OCI-LY7 (cell line): ENCODE measurements at places on chromosomes 6 and 20. TPM values are rescaled to one million over a fixed set of nuclear protein-coding genes. Genes with fewer than 3 reads are reported as not detected.

GRCh38 chr20:33067806-33068205, 11.6 kb upstream of the BPIFB4 start:
- DNase-seq: no peak

DNA sequence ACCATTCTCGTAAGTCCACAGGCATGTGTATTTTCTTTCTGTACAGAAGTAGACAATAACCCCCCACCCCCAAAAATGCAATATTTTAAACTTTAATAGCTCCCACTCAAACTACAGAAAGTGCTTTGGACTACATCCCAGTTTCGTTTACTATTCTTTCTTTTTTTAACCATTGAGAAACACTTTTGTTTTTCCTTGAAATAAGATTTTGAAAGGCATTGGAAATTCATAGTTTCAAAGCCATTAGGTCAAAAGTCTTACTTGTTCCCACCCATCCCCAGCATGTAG, 140.0 kb downstream of the KIF16B start:
- no peak for DNase-seq

DNA sequence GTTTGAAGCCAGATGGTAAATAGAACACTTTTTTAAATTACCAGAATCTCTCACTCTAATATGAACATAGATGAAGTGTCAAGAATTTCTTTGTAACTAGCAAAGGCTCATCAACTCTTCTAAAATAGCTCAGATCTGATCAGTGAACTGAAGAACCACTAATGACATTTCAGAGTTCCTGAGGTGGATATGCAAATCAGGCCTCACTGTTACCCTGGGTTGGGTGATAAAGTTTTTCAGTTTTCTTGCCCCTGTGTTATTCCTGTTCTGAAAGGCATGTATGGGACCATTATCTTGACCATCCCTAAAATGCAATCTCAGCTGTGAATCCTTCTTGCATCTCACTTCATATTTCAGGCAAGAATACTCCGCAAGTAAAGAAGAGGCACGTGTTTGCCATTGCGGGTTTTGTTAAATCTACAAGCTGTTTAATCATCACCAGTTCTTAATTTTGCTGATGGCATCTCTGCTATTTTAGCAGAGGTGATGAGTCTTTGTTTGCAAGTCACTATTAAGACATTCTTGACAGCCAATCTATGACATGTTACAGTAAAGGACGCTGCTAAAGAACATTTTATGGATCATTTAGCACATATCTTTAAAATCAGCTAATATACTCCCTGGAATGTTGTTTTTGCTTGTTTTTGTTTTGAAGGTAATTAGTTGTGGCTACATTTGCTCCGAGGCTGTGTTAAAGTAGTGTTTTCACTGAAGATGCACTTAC, 47.9 kb downstream of the KHDC1L start:
- DNase-seq: peak; percentile 50

- DNase-seq: no peak
Observed at GRCh38 chr6:17313971-17314370, 32.8 kb downstream of the RBM24 start.

GRCh38 chr6:92667843-92668242, 751.5 kb downstream of the EPHA7 start:
- no peak for DNase-seq

GRCh38 chr20:47708140-47708807, 77.0 kb downstream of the SULF2 start:
- peak; percentile 12 for DNase-seq

DNA sequence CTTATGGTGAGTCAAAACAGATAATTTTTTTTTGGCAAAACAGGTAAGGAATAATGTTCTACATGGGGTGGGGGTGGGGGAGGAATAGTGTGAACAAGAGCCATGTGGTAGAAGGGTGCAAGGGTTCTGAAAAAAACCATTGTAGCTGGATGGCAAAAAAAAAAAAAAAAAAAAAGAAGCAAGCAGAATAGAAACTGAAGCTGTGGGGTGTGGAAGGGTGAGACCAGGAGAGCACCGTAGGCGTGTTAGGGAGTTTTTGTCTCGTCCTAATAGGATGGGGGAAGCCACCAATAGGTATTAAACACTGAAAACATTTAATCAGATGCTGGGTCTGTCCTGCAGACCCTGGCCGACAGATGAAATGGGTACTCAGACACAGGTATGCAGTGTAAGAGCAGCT, 110.1 kb downstream of the ADTRP start:
- no peak for DNase-seq

GRCh38 chr6:71287038-71287437, 1.6 kb upstream of the OGFRL1 start:
- DNase-seq: peak; percentile 57

- peak; percentile 18 for DNase-seq
Observed at GRCh38 chr6:134446218-134446848, 128.4 kb upstream of the SGK1 start.

- DNase-seq: no peak
Observed at GRCh38 chr6:166162599-166163342, 4.9 kb downstream of the TBXT start.

DNA sequence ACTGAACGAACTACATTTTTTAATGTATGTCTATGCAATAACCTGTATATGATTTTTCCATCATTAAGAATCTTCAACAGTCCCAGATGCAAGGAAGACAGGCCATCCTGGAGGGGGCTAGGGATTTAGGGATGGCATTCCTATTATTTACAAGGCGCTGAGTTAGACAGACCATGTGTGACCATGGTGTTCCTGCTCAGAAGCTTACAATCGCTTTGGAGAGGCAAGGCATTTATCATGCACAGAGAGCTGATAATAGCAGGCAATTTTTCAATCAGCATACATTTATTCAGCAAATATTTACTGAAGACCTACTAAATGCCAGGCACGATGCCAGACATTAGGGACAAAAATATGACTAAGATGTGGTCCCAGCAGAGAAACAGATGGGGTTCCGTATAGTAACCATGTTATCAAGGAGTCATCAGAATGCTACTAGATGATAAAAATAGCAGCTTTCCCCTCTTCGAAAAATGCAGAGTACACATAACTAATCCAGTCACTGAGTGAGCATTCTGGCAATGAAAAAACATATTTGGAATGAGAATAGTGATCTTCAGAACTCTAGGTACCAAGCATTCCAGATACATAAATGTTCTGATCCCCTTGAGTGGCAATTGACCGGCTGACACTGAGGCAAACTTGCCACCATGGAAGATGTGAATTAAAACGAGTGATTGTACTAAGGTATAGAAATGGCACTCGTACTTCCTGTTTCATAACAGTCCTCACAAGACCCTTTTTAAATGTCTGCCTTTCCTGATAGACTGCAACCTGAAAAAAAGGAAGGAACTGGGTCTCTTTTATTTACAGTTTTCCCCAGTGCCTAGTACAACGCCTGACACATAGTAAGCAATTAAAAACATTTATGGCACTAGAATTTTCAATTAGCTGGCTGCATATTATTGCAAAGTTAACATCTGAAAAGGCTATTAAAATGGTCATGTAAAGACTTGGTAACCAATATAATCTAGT, 135.7 kb downstream of the ATXN1 start:
- DNase-seq: no peak

DNA sequence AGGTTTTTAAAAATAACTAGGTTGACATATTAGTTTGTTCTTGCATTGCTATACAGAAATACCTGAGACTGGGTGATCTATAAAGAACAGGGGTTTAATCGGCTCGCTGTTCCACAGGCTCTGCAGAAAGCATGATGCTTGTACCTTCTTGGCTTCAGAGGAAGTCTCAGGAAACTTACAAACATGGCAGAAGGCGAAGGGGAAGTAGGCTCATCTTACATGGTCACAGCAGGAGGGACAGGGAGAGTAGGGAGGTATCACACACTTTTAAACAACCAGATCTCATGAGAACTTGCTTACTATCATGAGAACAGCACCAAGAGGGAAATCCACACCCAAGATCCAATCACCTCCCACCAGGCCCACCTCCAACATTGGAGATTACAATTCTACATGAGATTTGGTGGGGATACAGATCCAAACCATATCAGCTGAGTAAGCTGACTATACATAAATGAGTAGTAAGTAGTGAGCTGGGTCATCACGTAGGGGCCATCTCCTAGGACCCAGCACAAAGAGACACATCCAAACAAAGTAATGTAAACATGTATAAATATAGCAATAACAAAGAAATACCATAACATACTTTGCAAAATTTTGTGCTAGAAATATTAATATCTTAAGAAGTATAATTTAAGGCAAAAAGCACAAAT, 31.4 kb upstream of the SIRPG start:
- no peak for DNase-seq

GRCh38 chr20:14093652-14094051, 98.3 kb downstream of the MACROD2 start:
- DNase-seq: no peak

GRCh38 chr6:137304020-137304780, 85.0 kb upstream of the IFNGR1 start:
- no peak for DNase-seq

GRCh38 chr20:13838664-13839063, 53.8 kb downstream of the NDUFAF5 start:
- DNase-seq: no peak

Gene RSPH4A
- not detected in 2 replicates for total RNA-seq

Gene ZNF217
- total RNA-seq: 68.4 and 77.0 TPM in 2 replicates

Gene OPRL1
- total RNA-seq: 6.1 and 7.6 TPM in 2 replicates

Gene DST
- total RNA-seq: 19.4 and 19.6 TPM in 2 replicates

Gene MMP24
- total RNA-seq: not detected in 2 replicates

Gene SLC17A1
- total RNA-seq: not detected in 2 replicates

Gene CAP2
- total RNA-seq: not detected in 2 replicates

Gene SLC17A3
- total RNA-seq: not detected in 2 replicates

Gene PNPLA1
- total RNA-seq: not detected in 2 replicates

Gene EYA4
- total RNA-seq: not detected in 2 replicates

Gene FAM184A
- not detected in 2 replicates for total RNA-seq

Gene MEP1A
- not detected in 2 replicates for total RNA-seq

Gene EYA2
- total RNA-seq: not detected in 2 replicates

Gene DZANK1
- total RNA-seq: 18.0 and 18.6 TPM in 2 replicates

Gene GPSM3
- total RNA-seq: 99.9 and 100 TPM in 2 replicates

Gene C6orf141
- not detected in 2 replicates for total RNA-seq

Gene MCUR1
- 31.1 and 32.4 TPM in 2 replicates for total RNA-seq
